ENCODE measurements at places on chromosomes 6 and 20. TPM values are rescaled to one million over a fixed set of nuclear protein-coding genes. Genes with fewer than 3 reads are reported as not detected.

GRCh38 chr20:933029-933428 lies 16.9 kb upstream of the ANGPT4 start:
- no peak for DNase-seq

- peak; percentile 8 for DNase-seq
Observed at GRCh38 chr6:144931172-144932035, 646.3 kb downstream of the UTRN start.

GRCh38 chr6:4264601-4265000 lies 129.2 kb upstream of the ECI2 start:
- no peak for DNase-seq

GRCh38 chr6:14720411-14721102 lies 525.3 kb upstream of the JARID2 start:
- DNase-seq: no peak

GRCh38 chr6:169956580-169956979 lies 205.2 kb downstream of the ERMARD start:
- no peak for DNase-seq

GRCh38 chr6:12116264-12116800 lies 104.2 kb downstream of the HIVEP1 start:
- no peak for DNase-seq

DNA sequence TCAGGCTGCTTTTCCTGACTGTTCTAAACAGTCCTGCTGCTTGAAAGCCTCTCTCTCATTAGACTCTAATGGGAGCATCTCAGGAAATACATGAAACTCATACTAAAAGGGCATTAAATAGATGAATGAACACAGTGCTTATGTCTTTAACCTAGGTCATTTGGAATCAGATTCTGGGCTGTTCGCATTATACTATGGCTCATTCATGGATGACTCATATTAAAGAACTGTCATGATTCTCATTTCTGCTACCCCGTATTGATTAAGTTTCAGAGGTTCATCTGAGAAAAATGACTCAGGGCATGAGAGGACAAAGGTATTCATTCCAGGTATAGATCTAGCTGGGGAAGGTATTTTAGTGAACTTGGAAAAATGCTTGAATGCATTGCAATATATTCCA lies 335.5 kb downstream of the GJA1 start:
- no peak for DNase-seq

DNA sequence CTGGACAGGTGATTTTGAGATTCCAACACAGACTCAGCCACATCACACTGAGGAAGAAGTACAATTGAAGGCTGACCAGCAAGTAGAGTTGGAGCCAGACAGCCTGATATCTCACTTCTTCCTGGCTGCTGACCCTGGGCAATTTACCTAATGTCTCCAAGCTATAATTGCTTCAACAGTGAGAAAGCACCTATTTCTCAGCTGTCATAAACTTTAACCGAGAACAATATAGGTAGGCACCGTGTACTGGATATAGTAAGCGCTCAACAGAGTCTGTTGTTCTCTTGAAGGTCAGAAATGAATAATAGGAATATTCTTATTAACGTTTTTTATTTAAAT lies 28.3 kb downstream of the STX7 start:
- DNase-seq: no peak

DNA sequence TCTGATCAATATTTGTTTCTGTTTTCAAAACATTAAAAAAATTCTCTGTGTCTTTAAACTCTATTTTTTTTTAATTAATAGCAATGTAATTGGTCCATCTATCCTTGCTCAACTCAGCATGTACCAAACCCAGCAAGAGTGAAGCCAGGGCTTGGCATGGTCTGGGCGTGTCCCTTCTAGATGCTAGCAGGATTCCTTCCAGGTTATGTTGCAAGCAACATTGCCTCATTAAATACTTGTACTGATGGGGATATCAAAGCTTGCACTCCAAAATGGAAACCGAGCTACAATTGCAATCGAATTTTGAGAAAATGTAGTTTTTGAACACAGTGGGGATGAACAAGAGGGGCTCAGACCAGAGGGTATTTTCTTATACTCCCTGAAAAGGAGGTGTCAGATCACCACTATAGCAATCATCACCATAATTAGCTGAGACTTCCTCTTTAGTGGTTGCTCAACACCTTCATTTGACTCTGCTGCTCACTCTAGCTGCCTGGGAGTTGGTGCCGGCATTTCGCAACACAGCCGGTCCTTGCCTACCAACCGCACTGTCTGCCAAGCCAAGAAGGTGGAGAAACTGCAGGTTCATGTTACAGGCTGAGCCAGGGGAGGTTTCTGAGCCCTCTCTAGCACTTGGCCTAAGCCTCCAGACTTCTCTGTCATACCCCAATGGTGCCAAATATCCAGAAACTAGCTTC lies 67.8 kb upstream of the RALGAPA2 start:
- DNase-seq: peak; percentile 29

- no peak for DNase-seq
Observed at GRCh38 chr6:4778086-4778485, 1.9 kb downstream of the CDYL start.

GRCh38 chr6:13116155-13116554 lies 212.2 kb downstream of the TBC1D7 start:
- no peak for DNase-seq

The MICB gene
- 1.2 TPM for polyA plus RNA-seq

The LINC00237 gene
- not detected for polyA plus RNA-seq

The PRICKLE4 gene
- 1.6 TPM for polyA plus RNA-seq

Data from heart right ventricle (tissue), 16 donors.